Activated T-cell treated with anti-CD3 and anti-CD28 coated beads, Interleukin-2, amount 50 U/mL, for 72 hours (primary cell): ENCODE measurements at places on chromosomes 11 and 22.
A peak's percentile ranks its signal among the peaks of the same experiment; 100 is the strongest.

GRCh38 chr11:62340269-62340901, 3.1 kb downstream of the ASRGL1 start:
- peak; percentile 64 for DNase-seq

GRCh38 chr11:126951465-126951864, 49.1 kb downstream of the KIRREL3 start:
- DNase-seq: no peak

DNA sequence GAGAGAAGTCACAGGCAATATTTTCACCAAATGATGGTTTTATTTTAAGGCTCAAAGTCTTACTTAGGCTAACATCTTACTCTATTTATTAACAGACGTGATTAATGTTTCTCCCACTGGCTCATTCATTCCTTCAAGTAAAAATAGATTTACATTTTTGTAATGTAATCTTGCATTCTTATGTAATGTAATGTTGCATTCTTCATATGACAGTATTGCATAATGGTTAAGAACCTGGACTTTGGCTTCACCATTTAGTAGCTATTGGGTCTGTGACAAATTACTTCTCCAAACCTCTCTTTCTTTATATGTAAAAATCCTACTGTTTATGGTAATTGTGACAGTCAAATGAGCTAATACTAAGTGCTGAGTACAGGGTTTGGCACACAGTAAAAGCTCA, 3.3 kb upstream of the DIXDC1 start:
- no peak for DNase-seq

- no peak for DNase-seq
These were observed 682 bp upstream of the OR5M11 start for GRCh38 chr11:56543739-56544138.

DNA sequence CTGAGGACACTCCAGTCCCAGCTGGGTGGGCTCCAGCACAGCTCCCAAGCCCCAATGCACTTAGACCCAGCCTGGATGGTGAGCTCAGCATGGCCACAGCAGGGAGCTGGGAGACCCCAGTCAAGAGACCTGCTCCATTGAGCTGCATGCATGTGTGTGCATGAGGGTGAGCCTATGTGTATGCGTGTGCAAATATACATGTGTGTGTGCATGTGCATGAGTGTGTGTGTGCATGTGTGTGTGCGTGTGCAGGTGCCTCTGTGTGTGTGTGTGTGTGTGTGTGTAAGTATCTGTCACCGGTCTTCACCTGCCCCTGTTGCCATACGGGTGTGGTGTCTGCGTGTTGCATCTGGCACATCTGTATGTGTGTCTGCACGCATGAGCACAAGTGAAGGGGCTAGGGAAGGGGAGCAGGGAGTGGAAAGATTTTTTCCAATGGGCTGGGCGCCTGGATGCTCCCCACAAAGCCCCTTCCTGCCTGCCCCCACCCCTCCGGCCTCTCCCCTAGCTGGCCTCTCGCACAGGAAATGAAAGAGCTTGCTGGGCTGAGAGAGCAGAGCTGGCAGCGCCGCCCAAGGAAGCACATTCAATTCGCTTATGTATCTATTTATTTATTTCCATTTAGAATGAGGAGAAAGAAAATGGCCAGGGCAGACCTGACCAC, 4.1 kb downstream of the TSPAN32 start:
- peak; percentile 52 for DNase-seq
